SJSA1 (cell line): ENCODE measurements at places on chromosomes 12 and 14.
A peak's percentile ranks its signal among the peaks of the same experiment; 100 is the strongest.

- DNase-seq = no peak
Observed at GRCh38 chr14:76669770-76670169, 91.5 kb upstream of the VASH1 start.

- DNase-seq = peak; percentile 47
Observed at GRCh38 chr14:75279153-75279762, 630 bp downstream of the FOS start.

DNA sequence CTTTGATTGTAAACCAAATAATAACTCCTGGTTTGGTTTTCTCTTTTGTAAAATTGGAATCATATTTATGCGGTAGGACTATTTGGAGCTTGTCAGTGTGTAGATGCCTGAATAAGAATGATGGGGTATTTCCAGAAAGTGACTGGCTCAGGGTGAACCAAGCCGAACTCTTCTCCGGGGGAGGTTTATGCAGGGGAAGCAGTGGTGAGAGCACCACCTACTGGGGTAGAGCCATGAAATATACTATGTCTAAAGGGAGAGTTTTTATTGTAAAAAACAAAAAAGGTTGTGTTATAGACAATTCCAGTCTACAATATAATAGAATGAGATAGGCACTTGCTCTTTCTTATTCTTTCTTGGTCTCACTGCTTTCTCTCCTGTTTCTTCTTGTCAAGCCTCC lies 222.9 kb upstream of the SLC16A7 start:
- DNase-seq = no peak

- no peak for DNase-seq
Observed at GRCh38 chr12:71804505-71804904, 35.1 kb upstream of the TBC1D15 start.

DNA sequence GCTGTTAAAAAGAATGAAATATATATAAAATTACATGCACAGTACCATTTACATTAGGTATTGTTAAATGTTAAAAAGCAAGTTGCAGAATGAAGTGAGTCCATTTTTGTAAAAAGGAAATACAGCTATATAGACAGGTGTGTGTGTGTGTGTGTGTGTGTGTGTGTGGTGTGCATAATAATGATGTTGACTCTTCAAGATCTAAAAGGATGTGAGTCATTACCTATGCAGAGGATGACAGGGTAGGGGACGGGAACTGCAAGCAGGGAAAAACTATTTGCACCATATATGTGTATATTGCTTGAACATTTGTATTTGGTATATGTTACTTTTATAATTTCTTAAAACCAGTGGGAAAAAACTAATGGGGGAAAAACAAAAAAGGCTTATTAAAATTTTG lies 3.1 kb downstream of the C14orf39 start:
- no peak for DNase-seq

DNA sequence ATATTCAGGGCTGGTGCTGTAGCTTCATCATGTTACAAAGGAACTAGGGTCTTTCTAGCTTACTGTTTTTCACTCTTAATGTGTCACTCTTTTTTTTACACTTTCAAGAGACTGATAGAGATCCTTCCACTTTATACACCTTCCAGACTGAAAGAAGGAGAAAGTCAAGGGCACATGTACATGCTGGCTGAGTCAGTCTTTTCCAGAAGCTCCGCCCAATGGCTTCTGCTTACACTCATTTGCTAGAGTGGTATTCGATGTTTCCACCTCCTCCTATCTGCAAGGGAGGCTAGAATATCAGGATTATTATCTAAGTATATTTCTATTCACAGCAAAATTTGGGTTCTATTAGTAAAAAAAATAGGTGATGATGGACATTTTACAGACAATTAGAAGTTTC lies 325.8 kb upstream of the OR4E1 start:
- DNase-seq = no peak

DNA sequence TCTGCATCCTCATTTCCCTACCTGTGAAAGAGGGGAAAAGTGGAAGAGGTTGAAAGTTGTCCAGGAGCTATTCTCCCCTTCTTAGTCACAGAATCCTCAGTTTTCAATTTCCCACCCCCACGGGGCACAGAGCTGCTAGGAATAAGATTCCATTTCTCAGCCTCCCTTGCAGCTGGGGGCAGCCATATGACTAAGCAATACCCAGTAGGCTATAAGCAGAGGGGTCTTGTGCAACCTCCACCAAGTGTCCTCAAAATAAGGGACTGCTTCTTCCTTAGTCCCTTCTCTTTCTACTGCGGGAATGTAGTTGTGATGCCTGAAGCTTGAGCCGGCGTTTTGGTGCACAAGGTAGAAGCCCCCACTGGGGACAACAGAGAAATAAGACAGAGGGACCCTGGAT lies 40.9 kb downstream of the VWF start:
- no peak for DNase-seq

- no peak for DNase-seq
Observed at GRCh38 chr12:123151457-123152454, 866 bp upstream of the PITPNM2 start.

GRCh38 chr12:120630104-120630892 lies 10.1 kb upstream of the CABP1 start:
- DNase-seq = no peak

DNA sequence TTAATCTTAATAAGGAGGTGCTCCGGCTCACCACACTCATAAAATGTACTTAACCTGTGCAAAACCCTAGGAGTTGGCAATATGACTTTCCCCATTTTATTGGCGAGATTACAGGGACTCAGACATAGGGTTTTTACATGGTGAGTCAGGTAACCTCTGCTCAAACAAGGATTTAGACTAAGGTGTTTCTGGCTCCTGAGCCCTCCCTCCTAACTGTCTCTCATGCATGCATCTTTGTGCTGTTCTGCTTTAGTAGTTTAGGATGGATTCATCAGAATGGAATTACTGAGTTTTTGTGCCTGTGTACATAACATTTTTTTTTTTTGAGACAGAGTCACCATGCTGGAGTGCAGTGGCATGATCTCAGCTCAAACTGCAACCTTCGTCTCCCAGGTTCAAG lies 993.3 kb upstream of the TMEM132C start:
- DNase-seq = no peak
